T-helper 17 cell (primary cell): ENCODE measurements at places on chromosomes 12 and 14. TPM values are rescaled to one million over a fixed set of nuclear protein-coding genes. Genes with fewer than 3 reads are reported as not detected.

CLEC1A gene
- not detected for total RNA-seq

GZMB gene
- total RNA-seq = 0.82 TPM

TAS2R9 gene
- 0.27 TPM for total RNA-seq

PIANP gene
- 1.3 TPM for total RNA-seq

SPX gene
- 5.6 TPM for total RNA-seq

TAS2R46 gene
- 2.2 TPM for total RNA-seq

ERP27 gene
- 9.9 TPM for total RNA-seq

PRIMA1 gene
- not detected for total RNA-seq

KCNC2 gene
- not detected for total RNA-seq

CFAP54 gene
- total RNA-seq = 1.3 TPM

IFNG-AS1 gene
- 0.42 TPM for total RNA-seq

BBOF1 gene
- total RNA-seq = 2.8 TPM

SDR9C7 gene
- total RNA-seq = not detected

TMEM253 gene
- total RNA-seq = not detected

OTUB2 gene
- 0.12 TPM for total RNA-seq
